Activated T-cell treated with anti-CD3 and anti-CD28 coated beads, Interleukin-2, amount 50 U/mL, for 24 hours (primary cell): ENCODE measurements at places on chromosomes 7 and 10.

DNA sequence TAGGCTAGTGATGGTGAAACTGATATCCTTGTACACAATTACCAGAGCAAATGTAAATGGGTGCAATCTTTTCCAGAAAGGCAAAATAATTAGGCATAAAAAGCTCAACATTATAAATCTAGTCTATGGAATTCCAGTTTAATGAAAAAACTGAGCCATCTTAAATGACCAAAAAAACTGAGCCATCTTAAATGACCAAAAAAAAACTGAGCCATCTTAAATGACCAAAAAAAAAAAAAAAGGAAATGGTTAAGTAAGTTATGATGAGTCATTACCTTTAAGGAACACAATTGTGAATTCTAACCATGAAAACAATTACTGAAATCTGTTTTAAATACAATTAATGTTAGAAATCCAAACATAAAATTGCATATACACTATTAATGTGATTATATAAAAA lies 25.3 kb downstream of the USP6NL start:
- no peak for DNase-seq

DNA sequence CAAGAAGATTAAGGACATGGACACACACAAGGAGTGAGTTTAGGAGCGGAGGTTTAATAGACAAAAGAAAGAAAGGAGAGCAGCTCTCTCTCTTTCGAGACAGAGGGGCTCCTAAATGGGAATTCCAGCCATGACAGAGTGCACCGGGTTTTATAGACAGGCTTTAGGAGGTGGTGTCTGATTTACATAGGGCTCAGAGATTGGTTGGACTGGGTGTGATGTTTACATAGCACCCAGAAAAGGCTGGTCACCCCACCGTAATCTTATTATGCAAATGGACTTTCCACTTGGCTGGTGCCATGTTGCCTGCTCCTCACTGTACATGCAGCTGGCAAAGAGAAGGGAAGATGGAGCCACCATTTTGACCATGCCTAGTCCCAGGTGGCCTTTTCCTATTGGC lies 28.4 kb upstream of the MRC1 start:
- DNase-seq: no peak

GRCh38 chr7:99422625-99423024 lies 13.9 kb downstream of the BUD31 start:
- no peak for DNase-seq

DNA sequence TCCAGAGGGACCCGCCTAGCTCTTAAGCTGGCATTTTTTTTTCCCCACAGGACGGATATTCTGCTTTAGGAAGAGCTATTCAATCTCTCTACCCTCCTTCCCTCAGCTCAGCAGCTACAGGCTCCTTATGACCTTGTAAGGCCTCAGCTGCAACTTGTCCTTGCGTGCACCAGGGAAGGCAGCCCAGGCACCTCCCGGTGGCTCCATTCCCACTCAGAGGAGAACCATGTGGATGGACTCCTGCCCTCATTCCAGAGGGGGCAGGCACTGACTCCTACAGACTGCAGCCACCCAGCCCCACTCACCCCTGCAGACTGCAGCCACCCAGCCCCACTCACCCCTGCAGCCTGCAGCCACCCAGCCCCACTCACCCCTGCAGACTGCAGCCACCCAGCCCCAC lies 73.7 kb downstream of the ITIH5 start:
- no peak for DNase-seq

DNA sequence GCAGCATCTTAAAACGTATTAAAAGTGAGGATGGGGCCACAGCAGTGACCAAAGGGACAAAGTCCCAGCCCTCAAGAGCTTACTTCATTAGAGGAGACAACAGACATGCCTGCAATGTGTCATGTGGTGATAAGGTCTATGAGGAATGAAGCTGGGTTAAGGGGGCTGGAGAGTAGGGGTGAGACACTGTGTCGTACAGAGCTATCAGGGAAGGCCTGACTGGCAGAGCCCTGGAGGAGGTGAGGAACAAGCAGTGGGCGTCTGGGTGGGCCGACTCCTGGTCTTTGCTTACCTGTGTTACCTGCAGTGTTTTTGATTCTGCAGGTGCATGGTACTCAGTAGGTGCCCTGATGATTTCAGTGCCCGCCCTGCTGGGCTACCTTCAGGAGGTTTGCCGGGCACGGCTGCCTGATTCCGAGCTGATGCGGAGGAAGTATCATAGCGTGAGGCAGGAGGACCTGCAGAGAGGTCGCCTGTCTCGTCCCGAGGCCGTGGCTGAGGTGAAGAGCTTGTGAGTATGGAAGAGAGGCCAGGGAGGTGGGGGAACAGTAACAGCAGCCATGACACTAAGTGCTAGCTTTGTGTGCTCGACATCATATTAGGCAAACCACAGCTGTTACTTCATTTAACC lies 7.6 kb downstream of the ZFYVE27 start:
- no peak for DNase-seq

DNA sequence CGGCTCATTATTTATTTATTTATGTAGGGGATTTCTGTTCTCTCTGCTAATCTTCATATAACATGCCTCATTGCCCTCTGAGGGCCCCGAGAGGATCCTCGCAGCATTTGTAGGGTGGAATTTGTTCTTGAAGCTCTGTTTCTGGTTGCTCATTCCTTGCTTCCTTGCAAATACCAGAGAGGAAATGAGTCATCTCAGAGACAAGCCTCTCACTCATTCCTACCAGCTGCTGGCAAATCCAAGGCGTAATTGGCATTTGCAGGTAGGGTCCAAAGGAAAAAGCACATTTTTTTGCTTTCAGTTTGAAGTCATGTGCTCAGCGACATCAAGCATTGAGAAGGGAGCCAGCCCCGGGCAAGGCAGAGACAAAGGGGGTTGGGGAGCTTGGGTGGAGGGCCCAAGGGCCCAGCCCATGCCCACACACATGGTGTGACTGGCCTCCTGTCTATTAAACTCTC lies 501.6 kb downstream of the GALNT17 start:
- no peak for DNase-seq
